ENCODE measurements at places on chromosomes 4 and X. TPM values are rescaled to one million over a fixed set of nuclear protein-coding genes. Genes with fewer than 3 reads are reported as not detected.

Gene AKAP14
- not detected for total RNA-seq

Gene FABP2
- total RNA-seq: not detected

Gene TMPRSS11A
- total RNA-seq: not detected

Gene DMRTC1B
- 0.42 TPM for total RNA-seq

Gene REELD1
- total RNA-seq: 0.31 TPM

Gene TIGD4
- total RNA-seq: under 0.01 TPM

Gene MED12
- 21.8 TPM for total RNA-seq

Gene ELOVL6
- total RNA-seq: 1.5 TPM

Gene MAGEB17
- not detected for total RNA-seq

Gene PPP1R2C
- total RNA-seq: 6.0 TPM

Gene RIPPLY1
- not detected for total RNA-seq

Gene HMGB2
- total RNA-seq: 96.1 TPM

Gene RNF128
- total RNA-seq: not detected

Gene NMU
- total RNA-seq: not detected

Gene IQCM
- total RNA-seq: not detected

Gene CABS1
- not detected for total RNA-seq

Gene PCDH19
- total RNA-seq: not detected

Gene RTL3
- not detected for total RNA-seq

Gene HTR2C
- total RNA-seq: not detected

Gene PABPC1L2B
- not detected for total RNA-seq

Gene RGN
- not detected for total RNA-seq

Gene TAF7L
- not detected for total RNA-seq

Gene NXF2
- not detected for total RNA-seq

Gene MTCP1
- total RNA-seq: 3.9 TPM

Gene FHIP1A
- 2.8 TPM for total RNA-seq

Gene FAM149A
- total RNA-seq: 0.42 TPM

Gene VSIG4
- 1.6 TPM for total RNA-seq

Gene IL13RA1
- total RNA-seq: 39.3 TPM

Gene ZNF185
- total RNA-seq: 24.9 TPM
